NCI-H1436 (cell line): ENCODE measurements at places on chromosomes 4 and X.
A peak's percentile ranks its signal among the peaks of the same experiment; 100 is the strongest.

DNA sequence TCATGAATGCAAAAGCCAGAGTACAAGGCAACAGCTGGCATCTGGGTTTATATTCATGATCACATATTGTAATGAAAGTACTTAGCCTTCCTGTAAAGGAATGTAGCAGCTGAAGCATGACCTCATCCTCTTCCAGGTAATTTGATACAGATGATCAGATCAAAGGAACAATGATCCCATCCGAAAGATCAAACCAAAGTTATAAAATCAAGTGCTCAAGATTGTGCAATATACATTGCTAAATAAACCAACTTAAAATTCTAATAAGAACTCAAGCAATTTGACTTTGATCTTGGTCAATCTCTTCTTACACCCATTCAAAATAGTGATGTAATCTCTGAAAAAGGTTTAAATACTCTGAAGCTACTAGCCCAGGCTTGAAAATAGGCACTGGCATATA, 113.1 kb upstream of the INPP4B start:
- DNase-seq = no peak

DNA sequence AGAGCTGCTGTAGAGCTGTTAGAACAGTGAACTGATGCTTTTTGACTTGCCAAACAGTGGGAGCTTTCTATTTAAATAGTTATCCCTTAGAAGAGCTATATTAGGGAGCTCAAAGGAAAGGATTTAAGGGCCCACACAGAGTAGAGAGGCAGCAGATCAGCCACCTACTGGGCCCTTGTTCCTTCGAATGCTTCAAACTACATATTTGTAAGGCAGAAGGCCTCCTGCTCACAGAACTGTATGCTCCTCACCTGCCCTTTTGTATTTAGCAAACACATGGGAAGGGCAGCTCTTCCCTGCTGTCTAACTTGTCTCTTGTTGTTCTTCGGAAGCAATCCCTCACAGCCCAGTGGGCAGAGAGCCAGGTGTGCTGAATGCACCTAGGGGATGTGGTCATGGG, 38.0 kb downstream of the IL1RAPL1 start:
- DNase-seq = no peak

DNA sequence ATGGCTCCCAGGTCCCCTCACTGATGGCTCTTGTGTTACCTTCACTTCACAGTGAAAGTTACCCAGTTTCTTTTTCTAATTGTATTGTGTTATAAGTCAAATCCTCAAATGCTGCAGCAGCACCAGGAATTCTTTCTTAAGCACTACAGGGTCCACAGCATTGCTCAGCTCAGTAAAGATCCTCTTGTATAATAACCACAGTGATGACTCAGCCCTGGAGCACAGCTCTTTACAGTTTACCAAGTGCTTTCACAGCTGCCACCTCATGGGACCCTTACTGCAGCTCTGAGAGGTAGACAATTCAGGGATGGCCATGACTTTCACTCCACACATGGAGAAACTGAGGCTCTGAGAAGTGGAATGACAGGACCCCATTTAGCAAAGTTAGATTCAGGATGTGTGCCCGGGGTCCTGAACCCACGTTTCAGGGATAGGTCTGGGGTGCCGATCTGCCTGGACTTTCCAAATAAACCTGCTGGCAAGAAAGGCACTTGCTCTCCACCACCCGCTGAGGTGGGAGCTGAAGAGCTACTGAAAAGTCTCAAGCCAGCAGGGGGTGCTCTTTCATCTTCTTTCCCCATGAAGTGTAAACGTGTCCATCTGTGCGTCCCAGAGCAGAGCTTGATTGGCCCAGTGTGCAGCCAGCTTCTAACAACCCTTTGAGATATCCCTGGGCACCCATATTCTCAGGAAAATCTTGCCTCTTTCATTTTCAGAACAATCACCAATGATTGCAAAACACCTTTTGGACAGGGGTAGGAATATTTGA, 35.7 kb upstream of the GABRQ start:
- peak; percentile 8 for DNase-seq

GRCh38 chr4:82138374-82138773, 235.4 kb downstream of the HNRNPD start:
- no peak for DNase-seq

DNA sequence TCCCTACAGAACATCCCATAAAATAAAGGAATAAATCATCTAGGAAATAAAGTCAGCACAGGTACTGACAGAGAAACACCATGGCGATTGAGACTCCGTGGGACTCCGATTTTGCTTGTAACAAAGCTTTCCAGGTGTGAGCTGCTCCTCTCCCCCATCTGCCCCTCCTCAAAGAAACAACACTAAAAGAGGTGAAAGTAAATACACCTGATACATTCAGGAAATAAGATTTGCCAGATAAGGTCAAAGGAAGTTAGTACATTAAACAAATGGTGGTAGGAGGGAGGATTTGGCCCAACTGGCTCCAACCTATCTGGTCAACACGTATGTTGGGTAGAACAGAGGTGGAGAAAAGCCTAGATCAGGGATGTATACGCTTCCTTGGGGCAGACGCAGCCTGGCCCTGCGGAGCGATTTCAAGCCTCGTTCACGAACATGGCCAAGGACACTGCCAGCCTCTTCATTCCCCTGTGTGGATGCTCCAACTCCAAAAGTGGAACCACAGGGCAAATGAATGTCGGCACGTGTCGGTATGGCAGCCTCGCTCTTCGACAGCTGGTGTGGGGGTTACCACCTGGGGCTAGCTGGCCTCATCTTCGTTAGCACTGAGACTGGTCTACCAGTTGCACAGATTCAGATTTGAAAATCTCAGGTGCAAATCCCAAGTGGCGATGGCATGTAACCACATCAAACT, 162.5 kb downstream of the AFAP1 start:
- no peak for DNase-seq

- no peak for DNase-seq
Measured at GRCh38 chrX:8306291-8306925, 135.3 kb upstream of the VCX2 start.

DNA sequence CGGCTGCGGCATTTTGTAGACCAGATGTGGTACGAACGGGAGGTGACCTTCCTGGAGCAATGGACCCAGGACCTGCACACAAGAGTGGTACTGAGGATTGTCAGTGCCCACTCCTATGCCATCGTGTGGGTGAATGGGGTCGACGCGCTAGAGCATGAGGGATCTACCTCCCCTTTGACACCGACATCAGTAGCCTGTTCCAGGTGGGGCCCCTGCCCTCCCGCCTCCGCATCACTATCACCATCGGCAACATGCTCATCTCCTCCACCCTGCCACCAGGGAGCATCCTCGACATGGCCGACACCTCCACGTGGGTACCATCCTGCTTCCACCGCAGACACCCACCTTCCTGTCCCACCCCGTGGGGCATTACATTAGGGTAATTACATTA, 46.2 kb downstream of the SMARCA5 start:
- no peak for DNase-seq

- DNase-seq = no peak
Measured at GRCh38 chr4:155592938-155593297, 73.7 kb upstream of the GUCY1A1 start.
